Naive B cell (primary cell): ENCODE measurements at places on chromosomes 16 and 17.

DNA sequence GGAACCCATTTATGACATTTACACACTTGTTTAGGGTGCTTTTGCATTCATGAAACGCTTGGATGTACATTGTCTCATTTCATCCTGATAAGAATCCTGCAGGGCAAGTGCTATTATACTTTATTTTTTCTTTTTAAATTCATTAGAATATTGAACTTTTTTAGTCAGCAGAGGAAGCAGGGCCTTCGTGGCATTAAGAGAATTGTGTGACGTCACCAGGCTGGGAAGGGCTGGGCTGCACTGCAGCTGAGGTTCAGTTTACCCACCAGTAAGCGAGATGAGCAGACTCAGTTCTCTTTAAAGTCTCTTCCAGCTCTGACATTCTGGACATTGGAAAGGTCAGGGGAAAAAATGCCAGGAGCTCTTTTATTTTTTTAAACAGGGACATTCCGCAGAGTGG lies 159.0 kb downstream of the MRM1 start:
- no peak for DNase-seq

- no peak for DNase-seq
These were observed 646 bp downstream of the HIC1 start for GRCh38 chr17:2055292-2056205.

- DNase-seq = no peak
These were observed 16.9 kb downstream of the ETV4 start for GRCh38 chr17:43528988-43529814.

- no peak for DNase-seq
These were observed 106.2 kb downstream of the GRIN2A start for GRCh38 chr16:10076037-10076436.

GRCh38 chr17:75910699-75911098 lies 6.0 kb upstream of the MRPL38 start:
- DNase-seq = no peak

GRCh38 chr17:31596382-31597323 lies 205.2 kb downstream of the RAB11FIP4 start:
- DNase-seq = peak; percentile 52

GRCh38 chr16:831571-832413 lies 31.3 kb upstream of the GNG13 start:
- no peak for DNase-seq

DNA sequence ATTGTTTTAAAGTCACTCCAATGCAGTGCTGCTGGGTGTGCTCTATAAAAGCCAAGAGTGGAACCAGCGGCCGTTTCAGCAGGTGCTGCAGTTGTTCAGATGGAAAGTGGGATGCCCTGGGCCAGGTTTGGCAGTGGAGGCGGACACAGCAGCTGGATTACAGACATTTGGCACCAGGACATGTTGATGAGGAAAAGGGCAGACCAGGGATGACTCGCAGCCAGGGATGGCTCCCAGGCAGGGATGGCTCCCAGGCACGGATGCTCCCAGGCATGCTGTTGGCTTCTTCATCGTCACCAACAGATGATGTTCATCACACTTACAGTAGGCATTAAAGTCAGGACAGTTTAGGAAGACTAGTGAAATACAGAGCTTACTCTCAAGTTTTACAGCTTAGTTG lies 10.0 kb downstream of the GAN start:
- DNase-seq = no peak

DNA sequence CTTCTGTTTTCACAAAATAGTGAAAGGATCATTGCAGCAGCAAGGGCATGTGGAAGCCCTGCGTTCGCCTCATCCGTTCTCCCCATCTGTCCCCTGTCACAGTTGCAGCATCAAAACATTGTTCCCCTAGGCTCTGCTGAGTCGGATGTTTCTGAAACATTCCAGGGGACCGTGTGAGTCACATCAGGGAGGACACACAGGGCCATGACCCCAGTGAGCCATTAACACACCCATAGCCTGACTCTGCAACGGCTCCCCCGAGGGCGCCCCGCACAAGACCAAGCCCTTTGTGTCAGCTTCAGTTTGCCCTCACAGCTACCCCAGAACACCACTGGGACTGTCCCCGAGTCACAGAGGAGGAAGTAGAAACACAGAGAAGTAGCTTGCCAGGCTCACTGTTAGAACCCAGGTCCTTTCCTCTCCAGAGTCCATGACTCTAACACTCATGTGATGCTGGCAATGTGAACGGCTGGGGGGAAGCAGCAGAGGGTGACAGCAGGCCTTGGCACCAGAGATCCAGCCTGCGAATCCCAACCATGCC lies 63.3 kb upstream of the HSBP1 start:
- DNase-seq = peak; percentile 43

DNA sequence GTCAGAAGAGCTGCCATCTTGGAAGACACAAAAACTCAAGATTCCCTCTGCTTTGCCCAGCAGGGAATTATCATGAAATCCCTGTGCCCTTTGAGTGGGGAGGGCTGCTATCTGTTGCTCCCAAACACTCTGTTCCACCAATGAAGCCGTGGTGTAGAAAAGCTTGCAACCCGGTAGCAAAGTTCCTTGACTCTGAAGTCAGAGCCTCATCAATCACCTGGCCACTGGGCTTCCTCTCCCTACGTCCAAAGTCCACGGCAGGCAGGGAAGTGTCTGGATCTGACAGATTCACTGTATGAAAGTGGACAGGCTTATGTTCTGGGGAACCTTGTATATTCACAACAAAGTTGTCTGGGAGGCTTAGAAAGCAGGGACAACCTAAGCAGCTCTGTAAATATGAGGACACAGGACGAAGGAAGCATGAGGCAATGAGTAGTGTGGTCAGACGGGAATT lies 343.3 kb downstream of the SLC39A11 start:
- DNase-seq = no peak

DNA sequence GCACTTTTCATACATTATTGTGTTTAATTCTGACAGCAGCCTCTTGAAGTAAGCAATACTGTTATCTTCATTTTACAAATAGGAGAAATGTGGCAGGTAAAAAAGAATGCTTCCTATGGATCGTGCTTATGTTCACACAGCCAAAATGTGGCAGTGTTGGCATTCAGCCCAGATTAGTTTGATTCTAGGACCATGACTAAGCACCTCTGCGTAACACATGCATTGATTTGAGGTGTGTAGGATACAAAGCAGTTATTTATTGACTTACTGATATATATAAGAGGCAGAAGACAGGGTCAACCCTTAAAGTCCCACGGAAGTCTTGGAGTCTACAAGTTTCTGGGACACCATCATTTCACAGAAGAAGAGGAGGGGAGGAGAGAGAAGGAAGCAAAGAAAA lies 1144.4 kb upstream of the GOT2 start:
- DNase-seq = no peak

DNA sequence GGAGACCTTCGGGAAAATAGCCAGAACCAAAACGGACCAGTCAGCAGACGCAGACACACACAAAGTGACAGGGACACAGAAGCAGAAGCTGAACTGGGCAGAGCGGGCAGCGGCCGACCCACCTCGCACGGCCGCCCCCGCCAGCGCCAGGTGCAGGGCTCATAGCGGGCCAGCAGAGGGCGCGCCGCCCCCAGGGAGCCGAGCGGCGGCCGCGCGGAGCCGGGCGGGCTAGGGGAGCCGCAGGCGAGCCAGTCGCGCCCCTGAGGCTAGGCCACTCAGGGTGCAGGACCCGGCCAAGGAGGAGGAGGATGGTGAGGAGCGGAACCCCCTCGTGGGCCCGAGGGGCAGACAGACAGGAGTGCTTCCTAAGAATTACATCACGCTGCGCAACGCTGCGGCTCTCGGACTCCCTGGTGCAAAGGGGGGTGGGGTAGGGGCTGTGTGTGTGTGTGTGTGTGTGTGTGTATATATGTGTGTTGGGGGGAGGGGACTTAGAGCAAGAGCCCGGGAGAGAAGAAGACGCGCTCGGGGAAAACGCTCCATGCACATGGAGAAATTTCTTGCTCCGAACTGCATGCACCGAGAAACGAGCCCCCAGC lies 913 bp upstream of the NOG start:
- peak; percentile 51 for DNase-seq

DNA sequence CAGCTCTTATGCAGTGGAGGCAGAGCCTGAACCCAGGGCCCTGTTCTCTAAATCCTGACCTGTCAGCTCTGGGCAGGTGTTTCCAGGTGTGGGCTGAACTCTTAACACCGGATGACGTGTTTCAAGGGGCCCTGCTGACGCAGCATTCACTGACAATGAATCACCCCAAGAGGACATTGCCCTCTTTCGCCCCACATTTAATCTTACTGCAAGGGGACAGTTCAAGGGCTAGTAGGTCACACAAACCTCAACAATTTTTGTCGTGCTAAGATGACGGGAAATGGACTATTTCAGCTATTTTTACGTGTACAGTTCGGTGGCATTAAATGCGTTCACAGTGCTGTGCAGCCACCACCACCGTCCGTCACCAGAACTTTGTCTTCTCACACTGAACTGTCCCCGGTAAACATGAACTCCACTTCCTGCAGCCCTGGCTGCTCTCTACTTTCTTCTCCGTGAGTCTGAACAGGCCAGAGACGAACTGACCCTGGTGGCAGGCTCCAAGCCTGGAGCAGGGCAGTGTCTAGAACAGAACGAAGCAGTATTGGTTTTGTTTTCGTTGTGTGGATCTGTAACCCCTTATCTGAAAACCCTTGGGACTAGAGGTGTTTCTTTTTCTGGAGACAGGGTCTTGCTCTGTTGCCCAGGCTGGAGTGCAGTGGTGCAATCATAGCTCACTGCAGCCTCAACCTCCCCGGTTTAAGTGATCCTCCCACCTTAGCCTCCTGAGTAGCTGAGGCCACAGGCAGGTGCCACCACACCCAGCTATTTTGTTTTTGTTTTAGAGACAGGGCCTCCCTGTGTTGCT lies 88.4 kb upstream of the CIBAR2 start:
- DNase-seq = no peak

- no peak for DNase-seq
These were observed 9.3 kb upstream of the PRR14 start for GRCh38 chr16:30641378-30641982.

- no peak for DNase-seq
These were observed 40.8 kb upstream of the BPTF start for GRCh38 chr17:67784364-67785121.

- no peak for DNase-seq
These were observed 61.4 kb upstream of the ARHGAP44 start for GRCh38 chr17:12727881-12728280.

DNA sequence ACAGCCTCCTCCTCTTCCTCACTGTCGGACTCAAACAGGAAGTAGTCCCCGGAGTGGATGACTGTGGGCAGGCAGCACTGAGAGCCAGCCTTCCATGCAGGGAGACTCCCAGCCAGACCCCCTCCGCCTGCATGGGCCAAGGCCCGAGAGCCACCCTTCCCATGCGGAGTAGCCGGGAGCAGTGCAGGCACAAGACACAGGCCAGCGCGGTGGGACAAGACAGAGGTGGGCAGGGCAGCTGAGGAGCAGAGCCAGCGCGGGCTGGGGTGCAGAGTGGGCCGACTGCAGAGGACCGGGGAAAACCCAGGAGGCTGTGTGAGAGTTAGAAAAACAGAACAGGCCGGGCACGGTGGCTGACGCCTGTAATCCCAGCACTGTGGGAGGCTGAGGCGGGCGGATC lies 17.6 kb downstream of the CTU2 start:
- DNase-seq = no peak
